ENCODE measurements at places on chromosomes 3 and 15.

GRCh38 chr3:135136361-135137100, 341.5 kb downstream of the EPHB1 start:
- no peaks in the 10 kb centered on the region for H3K4me1 ChIP-seq
- H3K27ac ChIP-seq, result no peak overlapping the region
- H3K4me3 ChIP-seq, result no peak overlapping the region
- no peaks in the 10 kb centered on the region for H3K36me3 ChIP-seq
- no peak for DNase-seq

- no peak overlapping the region for H3K4me3 ChIP-seq
- H3K4me1 ChIP-seq, result no peaks in the 10 kb centered on the region
- no peaks in the 10 kb centered on the region for H3K27me3 ChIP-seq
- H3K27ac ChIP-seq, result no peak overlapping the region
Observed at GRCh38 chr15:92003515-92004067, 150.1 kb downstream of the SLCO3A1 start.

DNA sequence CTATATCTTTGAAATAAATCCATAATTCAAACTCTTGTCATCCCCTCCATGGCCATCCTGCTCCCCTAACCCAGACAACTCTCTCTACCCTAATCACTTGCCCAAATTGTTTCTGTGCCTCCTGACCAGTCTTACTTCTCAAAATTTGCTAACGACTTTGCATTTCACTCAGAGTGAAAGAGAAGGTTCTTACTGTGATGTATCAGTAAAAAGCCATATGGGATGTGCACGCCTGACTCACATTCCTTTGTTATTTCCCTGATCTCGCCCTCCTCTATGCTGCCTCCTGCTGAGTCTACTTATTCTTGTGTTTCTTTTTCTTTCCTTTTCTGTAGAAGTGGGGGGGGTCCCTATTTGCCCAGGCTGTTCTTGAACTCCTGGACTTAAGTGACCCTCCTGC, 487.2 kb upstream of the FRG2C start:
- no peak overlapping the region for H3K27ac ChIP-seq
- H3K4me3 ChIP-seq, result no peak overlapping the region
- H3K4me1 ChIP-seq, result no peaks in the 10 kb centered on the region

- H3K4me3 ChIP-seq, result no peak overlapping the region
- no peaks in the 10 kb centered on the region for H3K36me3 ChIP-seq
- no peaks in the 10 kb centered on the region for H3K4me1 ChIP-seq
- no peak for DNase-seq
Observed at GRCh38 chr15:23924686-23925085, 237.6 kb upstream of the NDN start.

GRCh38 chr3:14565868-14566588, 25.9 kb upstream of the GRIP2 start:
- peaks cover 68% of the 10 kb centered on the region for H3K27me3 ChIP-seq
- H3K4me3 ChIP-seq, result no peak overlapping the region
- no peaks in the 10 kb centered on the region for H3K36me3 ChIP-seq
- peak; percentile 93 for DNase-seq

DNA sequence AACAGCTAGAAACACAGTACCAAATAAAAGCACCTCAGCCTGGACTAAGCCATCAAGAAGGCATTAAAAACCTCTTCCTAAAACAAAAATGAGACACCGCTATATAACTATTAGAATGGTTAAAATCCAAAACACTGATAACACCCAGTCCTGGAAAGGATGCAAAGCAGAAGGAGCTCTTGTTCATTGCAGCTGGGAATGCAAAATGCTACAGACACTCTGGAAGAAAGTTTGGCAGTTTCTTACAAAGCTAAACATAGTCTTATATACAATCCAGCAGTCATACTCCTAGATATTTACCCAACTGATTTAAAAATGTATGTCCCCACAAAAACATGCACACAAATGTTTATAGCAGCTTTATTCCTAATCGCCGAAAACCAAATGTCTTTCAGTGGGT, 35.7 kb downstream of the CHSY1 start:
- peaks cover 3% of the 10 kb centered on the region for H3K4me1 ChIP-seq
- no peaks in the 10 kb centered on the region for H3K27me3 ChIP-seq
- peaks cover 18% of the 10 kb centered on the region for H3K36me3 ChIP-seq
- DNase-seq, result no peak
- H3K27ac ChIP-seq, result no peak overlapping the region

DNA sequence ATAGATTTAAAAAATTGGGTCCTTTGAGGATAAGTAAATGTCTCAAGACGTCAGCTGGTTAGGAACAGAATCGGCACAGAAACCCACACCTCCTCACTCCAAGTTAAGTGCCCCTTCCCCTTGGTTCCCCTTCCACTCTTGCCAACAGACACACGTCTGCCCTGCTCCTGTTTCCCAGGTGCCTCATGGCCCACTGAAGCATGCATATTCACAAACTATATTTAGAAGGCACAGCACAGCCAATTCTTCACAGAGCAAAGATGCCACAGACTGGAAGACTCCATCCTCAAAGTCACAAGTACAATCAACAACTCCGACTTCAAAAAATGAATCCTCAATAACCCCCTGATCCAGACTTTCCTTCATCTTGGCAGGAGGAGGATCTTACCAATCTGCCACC, 295.4 kb upstream of the NR2F2 start:
- H3K27me3 ChIP-seq, result peaks cover 27% of the 10 kb centered on the region
- no peak overlapping the region for H3K27ac ChIP-seq
- no peak for DNase-seq
- no peak overlapping the region for H3K4me3 ChIP-seq

DNA sequence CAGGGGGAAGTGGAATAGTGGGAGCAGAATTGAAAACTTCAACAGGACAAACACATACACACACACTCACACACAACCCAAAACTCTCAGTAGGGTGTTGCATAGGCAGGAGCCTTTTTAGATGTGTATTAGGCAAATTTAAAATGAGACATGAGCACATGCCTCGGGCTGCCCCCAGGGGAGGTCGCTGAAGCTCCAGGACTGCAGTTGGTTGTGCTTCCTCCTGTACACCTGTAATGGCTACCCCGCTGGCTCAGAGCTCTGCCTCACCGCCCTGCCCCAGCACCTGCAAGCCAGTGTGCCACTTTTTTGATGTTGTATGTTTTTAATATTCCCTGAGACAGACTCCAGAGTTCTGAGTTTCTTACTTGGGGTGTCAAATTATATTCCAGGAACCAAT, 303.4 kb upstream of the NR2E3 start:
- no peak for DNase-seq
- no peaks in the 10 kb centered on the region for H3K36me3 ChIP-seq
- no peaks in the 10 kb centered on the region for H3K27me3 ChIP-seq

- H3K27ac ChIP-seq, result no peak overlapping the region
- H3K36me3 ChIP-seq, result no peaks in the 10 kb centered on the region
- H3K27me3 ChIP-seq, result no peaks in the 10 kb centered on the region
- DNase-seq, result no peak
- no peaks in the 10 kb centered on the region for H3K4me1 ChIP-seq
- no peak overlapping the region for H3K4me3 ChIP-seq
Observed at GRCh38 chr3:59832702-59833101, 782.9 kb upstream of the CFAP20DC start.

GRCh38 chr3:43181202-43181821, 75.4 kb upstream of the POMGNT2 start:
- no peak overlapping the region for H3K27ac ChIP-seq
- H3K4me1 ChIP-seq, result peaks cover 54% of the 10 kb centered on the region
- H3K36me3 ChIP-seq, result no peaks in the 10 kb centered on the region

DNA sequence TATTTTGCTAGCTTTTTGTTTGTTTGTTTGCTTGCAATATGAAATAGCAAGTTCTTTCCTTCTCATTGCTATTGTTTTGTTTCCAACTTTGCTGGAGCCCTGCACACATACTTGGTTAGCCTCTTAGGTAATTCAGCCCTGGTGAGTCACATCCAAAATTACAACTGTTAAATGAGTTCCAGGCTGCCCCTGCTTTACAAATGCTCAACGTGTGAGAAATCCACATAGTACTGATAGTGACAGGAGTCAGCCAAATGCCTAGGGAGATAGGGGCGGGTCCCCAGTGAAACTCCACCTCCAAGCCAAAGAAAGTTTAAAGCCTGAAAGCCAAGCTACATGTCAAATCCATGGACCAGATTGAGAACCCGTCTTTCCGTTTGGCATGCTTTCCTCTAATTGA, 81.3 kb upstream of the RNF7 start:
- peaks cover 42% of the 10 kb centered on the region for H3K27me3 ChIP-seq
- H3K4me3 ChIP-seq, result no peak overlapping the region
- H3K36me3 ChIP-seq, result no peaks in the 10 kb centered on the region
- no peak overlapping the region for H3K27ac ChIP-seq
- DNase-seq, result no peak
- peaks cover 22% of the 10 kb centered on the region for H3K4me1 ChIP-seq

GRCh38 chr3:128307781-128308469, 154.6 kb downstream of the EEFSEC start:
- H3K4me1 ChIP-seq, result no peaks in the 10 kb centered on the region
- H3K4me3 ChIP-seq, result no peak overlapping the region
- no peak for DNase-seq
- H3K27me3 ChIP-seq, result no peaks in the 10 kb centered on the region
- H3K36me3 ChIP-seq, result peaks cover 4% of the 10 kb centered on the region

- H3K27me3 ChIP-seq, result no peaks in the 10 kb centered on the region
- no peak overlapping the region for H3K4me3 ChIP-seq
- no peak overlapping the region for H3K27ac ChIP-seq
Observed at GRCh38 chr3:14363991-14364390, 38.4 kb upstream of the SLC6A6 start.

DNA sequence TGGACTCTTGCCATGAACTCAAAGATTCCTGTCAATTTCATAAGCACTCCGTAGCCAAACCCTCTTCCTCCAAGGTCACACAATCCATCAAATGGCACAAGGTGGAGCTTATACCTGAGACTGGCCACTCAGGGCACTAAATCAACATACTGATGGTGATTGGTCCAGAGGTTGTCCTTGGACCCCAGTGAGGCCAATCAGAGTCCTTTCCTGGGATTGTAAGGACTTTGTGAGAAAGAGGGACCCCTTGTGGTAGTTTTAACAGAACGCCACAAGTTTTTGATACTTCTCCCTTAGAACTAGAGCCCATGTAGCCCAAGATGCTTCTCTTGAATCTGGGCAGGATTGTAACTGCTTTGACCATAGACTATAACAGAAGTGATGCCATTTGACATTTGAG, 44.4 kb upstream of the LARS2 start:
- no peak for DNase-seq
- no peak overlapping the region for H3K4me3 ChIP-seq
- H3K36me3 ChIP-seq, result no peaks in the 10 kb centered on the region
- no peak overlapping the region for H3K27ac ChIP-seq
- no peaks in the 10 kb centered on the region for H3K4me1 ChIP-seq

DNA sequence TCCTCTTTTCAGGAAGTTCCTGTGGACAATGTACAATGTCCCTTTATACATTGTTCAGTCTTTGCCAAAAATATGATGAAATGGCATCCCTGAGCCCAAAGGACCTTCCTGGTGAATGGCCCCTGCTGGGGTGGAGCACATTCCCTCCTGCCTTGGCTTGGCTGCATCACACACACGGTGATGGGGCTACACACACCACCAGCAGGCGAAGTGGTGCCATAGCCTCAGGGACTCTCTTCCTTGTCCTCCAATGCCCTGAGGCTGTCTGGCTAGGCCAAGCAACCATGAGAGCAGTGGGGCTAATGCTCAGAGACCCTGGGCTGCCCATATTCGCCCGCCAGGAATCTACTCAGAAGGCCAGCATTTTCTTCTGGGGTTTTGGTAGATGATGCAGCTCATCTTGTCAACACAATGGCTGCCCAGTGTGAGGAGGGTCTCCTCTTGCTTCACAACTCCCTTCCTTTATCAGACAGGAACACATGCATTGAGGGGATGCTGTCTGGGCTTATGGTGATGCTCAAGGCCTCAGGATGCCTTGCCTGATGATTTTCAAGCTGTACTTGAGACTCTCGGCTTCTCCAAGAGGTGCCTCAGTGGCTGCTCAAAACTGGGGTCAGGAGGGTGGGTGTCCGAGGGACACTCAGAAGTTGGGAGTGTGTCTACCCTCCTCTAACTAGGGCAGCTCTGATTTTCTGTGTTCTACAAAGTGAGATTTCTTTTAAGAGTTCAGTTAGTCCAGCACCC, 40.9 kb upstream of the EPHB1 start:
- H3K4me1 ChIP-seq, result no peaks in the 10 kb centered on the region
- no peaks in the 10 kb centered on the region for H3K36me3 ChIP-seq
- DNase-seq, result no peak
- no peak overlapping the region for H3K27ac ChIP-seq
- H3K4me3 ChIP-seq, result no peak overlapping the region
- no peaks in the 10 kb centered on the region for H3K27me3 ChIP-seq

DNA sequence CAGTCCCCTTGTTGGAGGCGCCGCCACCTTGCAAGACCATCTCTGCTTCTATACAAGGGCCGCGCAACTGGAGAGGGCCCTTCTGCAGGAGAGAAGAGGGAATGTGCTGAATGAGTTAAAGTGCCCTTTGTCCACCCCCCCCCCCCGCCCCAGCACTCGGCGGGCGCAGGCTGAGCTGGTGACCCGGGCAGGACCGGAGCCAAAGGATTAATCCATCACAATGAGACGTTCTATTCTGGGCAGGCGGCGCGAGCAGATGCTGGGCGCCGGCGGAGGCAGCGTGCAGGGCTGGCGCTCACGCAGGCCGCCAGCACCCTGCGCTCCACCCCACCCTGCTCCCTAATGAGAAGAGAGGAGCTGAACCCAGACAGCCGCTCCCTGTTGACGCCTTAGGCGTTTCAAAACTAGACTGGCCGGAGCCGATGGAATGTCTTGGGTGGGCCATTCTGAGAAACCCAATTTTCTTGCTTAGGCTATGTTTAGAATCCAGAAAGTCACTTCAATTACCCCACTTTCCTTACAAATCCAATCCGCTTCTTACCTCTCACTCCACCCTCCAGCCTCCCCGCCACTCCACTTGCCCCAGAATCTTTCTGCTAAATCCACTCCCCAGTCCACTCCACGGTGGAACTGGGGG, 32.9 kb downstream of the GJD2 start:
- peak; percentile 44 for DNase-seq
- peaks cover 13% of the 10 kb centered on the region for H3K27me3 ChIP-seq
- no peaks in the 10 kb centered on the region for H3K36me3 ChIP-seq
- no peak overlapping the region for H3K27ac ChIP-seq
- peak overlapping the region; percentile 38 for H3K4me3 ChIP-seq

- H3K4me3 ChIP-seq, result peak overlapping the region; percentile 26
- H3K36me3 ChIP-seq, result no peaks in the 10 kb centered on the region
- peaks cover 36% of the 10 kb centered on the region for H3K4me1 ChIP-seq
- H3K27ac ChIP-seq, result no peak overlapping the region
Observed at GRCh38 chr3:46130631-46131310, 77.3 kb downstream of the CCR1 start.

DNA sequence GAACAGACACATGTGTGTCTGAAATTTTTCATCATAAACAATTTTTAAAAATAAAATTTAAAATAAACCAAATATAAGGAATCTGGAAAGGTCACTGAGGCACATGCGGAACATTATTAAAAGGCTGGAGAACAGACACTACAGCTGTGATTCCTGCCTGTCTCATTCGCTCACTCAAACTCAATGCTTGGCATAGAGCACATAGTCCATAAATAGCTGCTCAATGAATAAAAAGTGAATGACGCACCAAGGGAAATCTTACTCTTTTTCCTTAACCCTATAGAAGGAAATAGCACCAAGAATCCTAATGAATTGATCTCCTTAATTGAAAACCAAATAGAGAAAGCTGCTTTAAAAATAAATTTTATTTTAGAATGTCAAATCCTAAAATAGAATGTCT, 98.4 kb downstream of the FSIP1 start:
- H3K4me1 ChIP-seq, result no peaks in the 10 kb centered on the region
- peaks cover 1% of the 10 kb centered on the region for H3K27me3 ChIP-seq
- H3K27ac ChIP-seq, result no peak overlapping the region
- H3K36me3 ChIP-seq, result no peaks in the 10 kb centered on the region
- no peak for DNase-seq

- no peak for DNase-seq
- H3K4me3 ChIP-seq, result no peak overlapping the region
- no peaks in the 10 kb centered on the region for H3K27me3 ChIP-seq
Observed at GRCh38 chr3:131048030-131048429, 21.4 kb downstream of the NEK11 start.
